ENCODE measurements at places on chromosomes 13 and 19.

DNA sequence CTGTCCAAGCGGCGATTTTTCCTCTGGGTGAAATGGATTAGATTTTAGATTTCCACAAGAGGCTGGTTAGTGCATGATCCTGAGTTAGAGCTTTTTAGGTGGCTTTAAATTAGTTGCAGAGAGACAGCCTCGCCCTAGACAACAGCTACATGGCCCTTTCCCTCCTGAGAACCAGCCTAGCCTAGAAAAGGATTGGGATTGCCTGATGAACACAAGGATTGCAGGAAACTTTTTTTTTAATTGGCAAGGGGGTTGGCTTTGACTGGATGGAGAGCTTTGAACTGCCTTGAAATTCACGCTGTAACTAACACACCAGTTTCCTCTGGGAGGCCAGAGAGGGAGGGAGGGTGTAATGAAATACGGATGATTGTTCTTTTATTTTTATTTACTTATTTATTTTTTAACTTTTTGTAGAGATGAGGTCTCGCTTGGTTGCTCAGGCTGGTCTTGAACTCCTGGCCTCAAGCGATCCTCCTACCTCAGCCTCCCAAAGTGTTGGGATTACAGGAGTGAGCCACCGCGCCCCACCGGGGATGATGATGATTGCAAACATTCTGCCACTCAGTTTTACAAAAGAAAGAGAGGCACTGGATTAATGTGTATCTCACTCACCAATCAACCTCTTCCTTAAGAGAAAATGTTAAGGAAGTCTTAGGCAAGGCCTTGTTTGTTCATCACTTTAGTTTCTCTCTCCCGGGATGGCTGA lies 1.9 kb downstream of the LDLR start:
- H3K4me1 ChIP-seq, result peaks cover 75% of the 10 kb centered on the region
- peak overlapping the region; percentile 77 for H3K4me3 ChIP-seq
- H3K27me3 ChIP-seq, result no peaks in the 10 kb centered on the region
- H3K36me3 ChIP-seq, result no peaks in the 10 kb centered on the region
- peak overlapping the region; percentile 99 for H3K27ac ChIP-seq

DNA sequence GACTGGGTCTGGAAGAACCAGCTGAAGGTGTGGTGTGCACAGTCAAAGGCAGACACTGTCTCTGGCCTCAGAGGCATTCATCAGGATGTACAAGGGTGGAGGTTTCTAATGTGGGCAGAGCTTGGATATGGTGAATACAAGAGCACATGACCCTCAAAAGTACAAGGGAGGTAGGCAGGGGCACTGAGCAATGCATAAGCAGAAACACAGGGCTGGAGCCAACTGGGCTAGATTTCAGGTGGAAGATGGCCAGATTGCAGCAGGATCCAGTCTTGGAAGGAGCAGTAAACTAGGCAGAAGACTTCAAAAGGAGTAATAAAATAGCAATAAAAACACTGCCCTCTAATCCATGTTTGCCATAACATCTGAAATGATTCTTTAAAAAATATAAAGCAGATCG lies 417.1 kb downstream of the OLFM4 start:
- no peaks in the 10 kb centered on the region for H3K27me3 ChIP-seq
- no peak for DNase-seq
- H3K4me3 ChIP-seq, result no peak overlapping the region

DNA sequence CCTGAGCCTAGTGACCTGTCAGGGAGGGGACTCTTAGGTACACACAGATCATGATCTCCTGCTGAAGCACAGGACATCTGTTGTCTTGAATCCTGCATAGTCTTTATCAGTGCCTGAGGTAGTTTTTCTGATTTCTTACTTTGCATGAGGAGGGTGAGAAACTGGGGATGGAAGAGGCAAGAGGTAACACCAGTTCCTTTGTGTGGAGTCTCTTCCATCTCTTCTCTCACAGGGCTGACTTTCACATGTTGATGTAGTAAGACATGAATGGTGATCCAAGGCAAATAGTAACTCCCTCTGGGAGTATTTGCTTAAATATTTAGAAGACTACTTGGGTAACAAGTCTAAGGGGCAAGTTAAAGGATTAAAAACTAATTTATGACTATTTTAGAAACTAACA lies 9.5 kb downstream of the NBEA start:
- no peak overlapping the region for H3K27ac ChIP-seq
- no peaks in the 10 kb centered on the region for H3K36me3 ChIP-seq
- no peak for DNase-seq

GRCh38 chr19:41131186-41131585 lies 17.0 kb downstream of the CYP2F1 start:
- H3K27ac ChIP-seq, result no peak overlapping the region
- peaks cover 7% of the 10 kb centered on the region for H3K27me3 ChIP-seq
- H3K36me3 ChIP-seq, result no peaks in the 10 kb centered on the region
- no peak overlapping the region for H3K4me3 ChIP-seq
- no peak for DNase-seq
- peaks cover 11% of the 10 kb centered on the region for H3K4me1 ChIP-seq

- H3K27ac ChIP-seq, result peak overlapping the region; percentile 60
- H3K4me1 ChIP-seq, result peaks cover 11% of the 10 kb centered on the region
- no peak for DNase-seq
- H3K4me3 ChIP-seq, result no peak overlapping the region
- H3K27me3 ChIP-seq, result no peaks in the 10 kb centered on the region
- peaks cover 43% of the 10 kb centered on the region for H3K36me3 ChIP-seq
Measured at GRCh38 chr13:49165798-49166752, 54.1 kb upstream of the MLNR start.

DNA sequence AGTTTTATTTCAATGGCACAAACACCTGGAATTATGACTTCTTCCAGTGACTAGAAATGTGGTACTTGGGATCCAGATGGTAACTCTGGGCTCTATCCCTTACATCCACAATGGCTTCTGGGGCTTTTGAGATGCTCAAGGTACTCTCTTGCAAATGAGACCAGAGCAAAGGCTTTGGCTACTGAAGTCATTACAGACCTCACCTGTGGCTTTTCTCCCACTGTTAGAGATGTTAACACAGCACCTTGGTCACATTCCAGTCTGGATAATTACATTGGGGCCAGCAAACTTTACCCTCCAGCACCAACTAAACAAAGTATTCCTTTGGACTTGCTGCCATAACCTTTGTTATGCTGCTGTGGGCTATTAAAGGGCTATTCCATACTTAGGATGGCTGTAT lies 6.1 kb downstream of the ENOX1 start:
- peaks cover 25% of the 10 kb centered on the region for H3K27me3 ChIP-seq
- no peaks in the 10 kb centered on the region for H3K4me1 ChIP-seq
- no peak overlapping the region for H3K27ac ChIP-seq
